NCI-H187 treated with DMSO at 0.1 percent for 48 hours (cell line): ENCODE measurements at places on chromosomes 3 and 15.

GRCh38 chr3:41690766-41691563, 270.9 kb downstream of the ULK4 start:
- no peak for DNase-seq

- no peak for DNase-seq
These were observed 46.2 kb downstream of the HMCES start for GRCh38 chr3:129324855-129325254.

DNA sequence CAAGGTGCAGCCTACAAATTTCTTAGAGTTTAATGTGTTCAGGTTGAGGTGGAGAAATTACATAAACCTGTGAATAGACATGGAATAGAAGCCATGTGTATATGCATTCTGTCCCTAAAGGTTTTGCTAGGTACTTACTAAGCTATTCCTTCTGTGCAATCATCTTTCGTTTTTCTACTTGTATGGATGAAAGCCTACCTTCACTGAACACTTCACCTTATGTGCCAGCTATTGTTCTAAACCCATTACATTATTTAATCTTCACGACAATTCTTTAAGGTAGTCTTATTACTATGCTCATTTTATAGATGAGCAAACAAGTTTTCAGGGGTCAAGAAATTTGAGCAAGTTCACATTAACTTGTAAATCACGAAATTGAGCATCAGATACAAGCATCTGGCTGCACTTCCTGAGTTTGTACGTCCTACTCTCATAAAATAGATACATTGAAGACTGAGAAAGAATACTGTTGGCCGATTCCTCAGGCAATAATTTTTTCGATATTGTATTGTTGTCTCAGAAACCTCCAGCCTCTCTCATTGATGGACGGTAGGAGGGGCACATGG, 635 bp upstream of the RCN2 start:
- DNase-seq, result no peak

DNA sequence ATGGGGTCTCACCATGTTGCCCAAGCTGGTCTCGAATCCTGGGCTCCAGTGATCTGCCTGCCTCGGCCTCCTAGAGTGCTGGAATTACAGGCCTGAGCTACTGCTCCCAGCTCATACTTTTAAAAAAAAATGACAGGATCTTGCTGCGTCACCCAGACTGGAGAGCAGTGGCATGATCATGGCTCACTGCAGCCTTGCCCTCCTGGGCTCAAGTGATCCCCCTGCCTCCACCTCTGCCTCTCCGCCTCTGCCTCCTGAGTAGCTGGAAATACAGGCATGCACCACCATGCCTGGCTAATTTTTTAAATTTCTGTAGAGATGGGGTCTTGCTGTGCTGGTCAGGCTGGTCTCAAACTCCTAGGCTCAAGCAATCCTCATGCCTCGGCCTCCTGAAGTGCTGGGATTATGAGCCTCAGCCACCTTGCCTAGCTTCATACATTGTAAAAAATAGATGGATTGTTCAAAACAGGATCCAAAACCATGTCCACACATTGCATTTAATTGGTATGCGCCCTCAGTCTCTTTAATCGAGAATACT, 8.9 kb downstream of the PHLDB2 start:
- no peak for DNase-seq

DNA sequence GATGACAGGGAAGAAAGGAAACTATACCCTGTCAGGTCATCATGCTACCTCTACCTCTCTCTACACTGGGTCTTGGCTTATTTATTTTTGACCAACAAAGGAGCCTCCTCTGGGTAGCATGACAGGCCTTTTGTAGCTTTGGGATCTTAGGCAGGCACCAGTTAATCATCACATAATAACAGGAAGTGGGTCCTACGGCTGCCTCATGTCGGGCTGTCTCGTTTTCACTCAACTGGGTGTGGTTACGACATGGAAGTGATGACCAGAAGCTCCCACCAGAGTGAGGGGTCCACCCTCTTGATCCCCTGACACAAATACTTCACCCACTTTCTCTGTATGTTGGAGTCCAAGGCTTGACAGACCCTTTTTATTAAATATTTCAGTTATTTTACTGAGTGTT, 105.3 kb downstream of the CD47 start:
- no peak for DNase-seq

DNA sequence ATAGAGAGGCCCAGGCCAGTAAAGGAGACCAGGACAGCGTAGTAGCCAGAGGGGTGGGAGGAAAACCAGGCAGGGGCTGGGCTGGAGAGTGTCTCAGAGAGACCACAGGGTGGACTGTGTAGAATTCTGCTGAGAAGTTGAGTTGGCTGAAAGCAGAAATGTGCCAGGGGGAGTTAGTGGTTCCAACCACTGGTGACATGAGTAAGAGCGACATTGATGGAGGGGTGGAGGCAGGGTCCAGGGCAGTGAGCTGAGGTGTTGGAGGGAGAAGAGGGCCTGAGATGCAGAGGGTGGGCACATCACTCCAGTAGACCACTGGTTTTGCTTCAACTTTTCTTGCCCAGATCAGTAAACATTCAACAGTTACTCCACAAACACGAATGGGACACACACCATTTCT, 106.5 kb downstream of the ASB7 start:
- DNase-seq, result no peak

GRCh38 chr3:10081871-10082270, 26.2 kb downstream of the FANCD2OS start:
- DNase-seq, result no peak

- DNase-seq, result no peak
These were observed 26.9 kb downstream of the MCTP2 start for GRCh38 chr15:94258246-94258645.

GRCh38 chr15:101093958-101094357, 157.9 kb downstream of the CHSY1 start:
- no peak for DNase-seq

DNA sequence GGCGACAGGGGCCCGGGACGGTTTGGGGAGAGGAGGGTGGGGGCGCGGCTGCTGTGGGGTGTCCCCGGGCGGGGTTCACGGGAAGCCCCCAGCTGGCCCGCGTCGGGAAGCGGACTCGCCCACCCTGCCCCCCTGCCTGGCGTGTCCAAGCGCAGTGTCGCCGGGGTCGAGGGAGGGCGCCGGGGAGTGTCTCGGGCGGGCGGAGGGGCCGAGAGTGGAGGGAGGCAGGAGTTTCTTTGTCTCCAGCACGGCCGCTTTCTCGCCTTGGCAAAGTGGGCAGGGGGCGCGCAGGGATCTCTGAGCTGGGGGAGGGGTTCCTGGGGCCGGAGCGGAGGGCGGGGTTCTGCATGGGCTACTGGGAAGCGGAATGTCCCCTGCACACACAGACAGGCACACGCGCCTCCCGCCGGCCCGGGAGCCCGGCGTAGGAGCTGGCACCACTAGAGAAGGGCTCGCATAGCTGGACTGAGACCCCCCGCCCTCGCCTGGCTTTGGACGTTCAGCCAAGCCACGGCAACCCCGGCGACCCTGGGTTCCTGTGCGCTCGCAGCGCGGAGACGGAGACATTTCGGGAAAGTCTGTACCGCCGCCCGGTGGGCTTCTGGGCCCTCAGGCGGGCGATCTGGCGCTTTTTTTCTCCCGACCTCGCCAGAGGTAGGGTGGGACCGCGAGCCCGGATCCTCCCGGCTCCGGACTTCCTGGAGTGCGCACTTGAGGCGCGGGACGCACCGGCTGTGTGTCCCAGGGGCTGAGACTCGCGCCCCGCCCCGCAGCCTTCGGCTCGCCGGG, 822 bp downstream of the ST8SIA2 start:
- no peak for DNase-seq

DNA sequence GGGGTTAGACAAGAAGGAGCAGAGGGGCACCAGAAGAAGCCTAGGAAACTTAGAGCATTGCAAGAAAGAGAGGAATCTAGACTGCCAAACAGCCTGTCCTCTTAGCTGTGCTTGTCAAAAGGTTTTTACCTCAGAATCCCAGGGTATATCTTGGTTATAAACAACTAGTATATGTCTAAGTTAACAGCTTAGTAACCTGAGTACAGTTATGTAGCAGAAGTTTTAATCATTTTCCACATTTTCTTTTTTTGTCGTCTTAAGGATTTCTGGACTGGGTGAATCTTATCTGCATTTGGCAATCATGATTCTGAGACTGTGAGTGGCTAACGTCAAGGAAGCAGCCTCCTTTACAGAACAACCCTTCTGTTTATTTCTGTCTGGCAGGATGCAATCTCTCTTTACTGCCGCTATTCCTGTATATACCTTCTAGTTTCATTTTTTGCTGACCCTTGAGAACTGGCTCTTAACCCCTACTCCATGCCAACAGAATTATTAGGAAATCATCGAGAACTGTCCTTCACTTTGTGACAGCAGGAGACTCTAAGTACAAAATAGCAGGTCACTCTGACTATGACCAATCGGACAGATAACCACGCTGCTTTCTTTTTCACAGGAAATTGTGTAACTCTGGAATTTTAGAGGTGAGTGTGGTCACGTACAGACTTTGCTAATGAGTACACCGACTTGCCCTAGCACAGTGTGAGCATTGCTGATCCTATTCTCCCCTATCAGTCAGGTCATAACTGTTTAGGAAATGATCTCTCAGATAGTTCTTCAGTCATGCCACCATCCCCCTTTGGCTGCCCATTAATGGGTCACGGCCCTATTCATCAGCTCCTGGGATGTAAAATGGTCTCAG, 3.3 kb upstream of the CP start:
- no peak for DNase-seq

- no peak for DNase-seq
These were observed 121.8 kb downstream of the SSR3 start for GRCh38 chr3:156433138-156433537.

DNA sequence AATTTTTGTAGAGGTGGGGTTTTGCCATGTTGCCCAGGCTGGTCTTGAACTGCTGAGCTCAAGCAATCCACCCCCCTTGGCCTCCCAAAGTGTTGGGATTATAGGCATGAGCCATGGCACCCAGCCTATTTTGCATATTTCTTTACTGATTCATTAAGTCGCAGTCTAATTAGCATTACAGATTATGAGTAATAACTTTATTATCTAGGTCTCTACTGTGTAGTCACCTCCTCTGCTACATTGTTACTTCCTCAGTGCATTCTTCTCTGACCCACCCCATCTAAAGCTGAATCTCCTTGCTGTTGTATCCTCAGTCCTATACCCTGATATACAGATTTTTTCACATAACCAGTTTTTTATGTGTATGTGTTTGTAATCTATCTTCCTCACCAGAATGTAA, 61.7 kb downstream of the TFDP2 start:
- DNase-seq, result no peak

DNA sequence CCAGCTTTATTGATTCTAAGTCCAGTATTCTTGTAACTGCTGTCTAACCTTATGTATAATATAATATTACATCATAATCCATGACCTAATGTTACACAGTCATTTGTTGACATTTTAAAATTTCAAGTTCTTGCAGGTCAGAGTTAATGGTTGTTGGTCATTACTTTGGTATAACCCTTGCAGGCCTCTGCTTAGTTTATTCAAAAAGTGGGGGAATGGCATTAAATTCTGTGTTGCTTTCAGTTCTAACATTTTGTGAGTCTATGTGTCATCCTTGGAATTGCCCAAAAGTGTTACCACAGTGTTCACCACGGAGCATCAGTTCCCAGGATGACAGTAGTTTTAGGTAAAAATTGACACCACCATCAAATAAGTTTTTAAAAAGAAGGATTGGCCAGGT, 174.8 kb upstream of the BCL6 start:
- no peak for DNase-seq

GRCh38 chr15:70324001-70324974, 226.6 kb upstream of the TLE3 start:
- DNase-seq, result no peak

GRCh38 chr3:140349938-140350337, 327.9 kb upstream of the TRIM42 start:
- no peak for DNase-seq

- DNase-seq, result no peak
These were observed 695 bp downstream of the METTL6 start for GRCh38 chr3:15426579-15427118.

DNA sequence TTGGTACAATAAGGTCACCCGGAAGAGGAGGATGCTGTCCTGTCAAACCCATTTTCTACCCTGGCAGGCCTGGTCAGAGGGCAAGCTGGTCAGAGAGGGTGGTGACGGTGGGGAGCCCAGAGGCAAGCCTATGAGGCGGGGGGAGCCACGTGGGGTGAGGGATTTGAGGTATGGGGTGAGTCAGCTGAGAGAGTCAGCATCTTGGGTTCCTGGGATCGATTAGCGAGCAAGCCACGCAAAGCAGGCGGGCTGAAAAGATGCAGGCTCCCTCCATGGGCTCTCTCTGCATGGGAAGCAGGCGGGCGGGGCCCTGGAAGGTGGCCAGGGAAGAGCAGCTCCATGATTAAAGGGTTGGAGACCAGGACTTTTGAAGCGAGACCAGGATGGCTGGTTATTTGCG, 48.1 kb downstream of the MAGEF1 start:
- no peak for DNase-seq

DNA sequence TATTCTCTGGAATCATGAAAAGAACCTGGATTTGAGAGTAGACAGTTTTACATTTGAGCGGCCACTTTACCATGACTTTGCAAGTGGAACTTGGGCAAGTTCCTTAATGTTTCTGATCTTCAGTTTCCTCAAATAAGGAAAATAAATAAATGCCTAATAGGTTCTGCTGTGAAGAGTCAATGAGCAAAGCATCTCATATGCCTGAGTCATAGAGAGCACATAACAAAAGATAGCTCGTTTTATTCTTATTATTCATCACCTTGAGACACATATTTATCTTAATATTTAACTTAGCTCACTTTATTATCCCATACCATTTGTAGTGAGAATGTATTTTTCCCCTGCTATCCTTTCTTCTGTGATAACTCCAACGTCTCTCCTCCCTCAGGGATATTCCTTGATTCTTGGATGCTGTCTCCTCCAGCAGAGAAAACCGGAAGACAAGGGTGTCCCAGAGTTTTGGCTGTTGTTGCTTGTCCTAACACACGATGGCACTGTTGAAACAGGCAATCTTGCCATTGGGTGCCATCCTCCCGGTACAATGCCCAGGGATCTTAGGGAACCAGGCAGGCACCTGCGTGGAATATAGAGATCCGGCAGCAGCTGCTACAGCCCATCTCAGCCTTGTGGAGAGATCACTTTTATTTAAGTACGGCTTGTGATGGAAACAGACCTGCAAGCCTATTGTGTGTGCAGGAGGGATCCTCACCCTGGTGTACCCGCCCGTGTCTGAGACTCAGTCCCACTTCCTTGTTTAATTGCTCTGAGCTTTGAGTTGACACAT, 33.3 kb upstream of the VPS33B start:
- peak; percentile 81 for DNase-seq

- no peak for DNase-seq
These were observed at the start of gene MYLK for GRCh38 chr3:123884203-123884831. TSS of gene MYLK (minus strand) at chr3:123884332. CDS start at chr3:123793841, 90,491 bp downstream.

DNA sequence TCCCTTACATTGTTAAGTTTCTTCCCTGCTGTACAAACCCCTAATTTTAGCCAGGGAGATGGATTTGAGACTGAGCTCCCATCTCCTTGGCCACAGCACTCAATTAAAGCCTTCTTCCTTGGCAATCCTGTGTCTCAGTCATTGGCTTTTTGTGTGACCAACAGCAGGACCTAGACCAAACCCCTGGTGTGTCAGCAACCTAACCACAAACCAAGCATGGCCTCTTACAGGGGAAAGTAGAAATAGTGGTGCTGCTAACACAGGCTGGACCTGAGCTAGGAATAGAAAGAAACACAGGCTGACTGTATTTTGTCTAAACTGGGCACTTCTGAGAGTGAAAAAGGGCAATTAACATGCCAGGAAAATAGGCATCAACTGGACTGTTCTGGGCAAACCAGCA, 37.9 kb downstream of the PPCDC start:
- no peak for DNase-seq

- DNase-seq, result no peak
These were observed 11.0 kb downstream of the LTF start for GRCh38 chr3:46453526-46454208.

- DNase-seq, result no peak
These were observed 122.5 kb downstream of the LEKR1 start for GRCh38 chr3:156948402-156949210.

- DNase-seq, result no peak
These were observed 8.8 kb downstream of the TMOD3 start for GRCh38 chr15:51838270-51838669.
